ENCODE measurements at places on chromosomes 5 and 9.

- H3K4me3 ChIP-seq, result no peak overlapping the region
- H3K27me3 ChIP-seq, result no peaks in the 10 kb centered on the region
- no peaks in the 10 kb centered on the region for H3K36me3 ChIP-seq
- H3K27ac ChIP-seq, result no peak overlapping the region
Observed at GRCh38 chr5:36300191-36300926, 1.3 kb downstream of the RANBP3L start.

DNA sequence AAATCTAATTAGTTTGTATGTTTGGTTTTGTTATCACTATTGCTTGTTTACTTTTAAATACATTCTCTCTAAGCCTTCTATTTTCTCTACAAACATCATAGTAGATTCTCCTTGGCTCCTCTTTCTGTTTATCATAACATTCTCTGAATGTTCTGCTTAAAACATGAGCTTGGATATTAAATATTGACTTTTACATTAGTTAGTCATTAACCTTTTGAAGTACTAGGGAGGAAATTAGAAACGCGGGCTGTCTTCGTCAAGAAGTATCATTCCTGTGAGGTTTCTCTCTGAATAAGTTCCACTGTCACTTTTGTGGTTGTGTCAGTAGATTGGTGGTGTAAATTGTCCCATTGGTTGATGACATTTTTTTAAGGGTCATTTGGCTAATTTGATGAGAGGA, 821.5 kb downstream of the EFNA5 start:
- no peak overlapping the region for H3K27ac ChIP-seq
- H3K4me1 ChIP-seq, result no peaks in the 10 kb centered on the region
- no peaks in the 10 kb centered on the region for H3K36me3 ChIP-seq
- no peak for DNase-seq
- H3K27me3 ChIP-seq, result no peaks in the 10 kb centered on the region

- DNase-seq, result no peak
- H3K27me3 ChIP-seq, result no peaks in the 10 kb centered on the region
- H3K27ac ChIP-seq, result no peak overlapping the region
- H3K36me3 ChIP-seq, result no peaks in the 10 kb centered on the region
- no peak overlapping the region for H3K4me3 ChIP-seq
Observed at GRCh38 chr5:140273401-140273877, 29.5 kb downstream of the PFDN1 start.

GRCh38 chr5:155367841-155368240, 354.3 kb downstream of the KIF4B start:
- DNase-seq, result no peak
- no peaks in the 10 kb centered on the region for H3K36me3 ChIP-seq
- H3K4me1 ChIP-seq, result no peaks in the 10 kb centered on the region
- no peaks in the 10 kb centered on the region for H3K27me3 ChIP-seq

GRCh38 chr9:96100385-96101300, 201.3 kb downstream of the HSD17B3 start:
- H3K36me3 ChIP-seq, result no peaks in the 10 kb centered on the region
- no peak for DNase-seq
- H3K4me3 ChIP-seq, result no peak overlapping the region

DNA sequence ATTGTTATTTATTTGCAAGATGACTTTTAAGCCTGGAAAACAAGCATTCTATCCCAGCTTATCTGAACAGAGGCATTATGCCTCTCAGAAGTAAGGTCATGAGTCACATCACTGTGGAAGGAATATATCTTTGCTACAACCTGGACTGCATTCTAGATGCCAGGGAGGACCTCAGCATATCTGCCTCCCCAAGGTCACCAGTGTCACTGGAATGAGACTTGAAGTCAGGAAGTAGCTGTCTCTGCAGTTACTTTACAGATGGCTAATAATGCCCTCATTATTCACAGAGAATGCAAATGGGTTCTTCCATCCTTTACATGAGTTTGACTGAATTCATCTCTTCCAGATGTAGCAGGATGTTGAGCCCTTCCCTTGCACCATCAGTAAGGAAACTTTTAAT, 4.4 kb upstream of the FAM13B start:
- H3K36me3 ChIP-seq, result no peaks in the 10 kb centered on the region
- DNase-seq, result no peak
- 0 out of 2 replicates have a peak, but pooled peaks cover 11% of the 10 kb centered on the region for H3K4me1 ChIP-seq
- H3K27me3 ChIP-seq, result no peaks in the 10 kb centered on the region

GRCh38 chr5:58348996-58349728, 110.7 kb downstream of the PLK2 start:
- DNase-seq, result no peak
- no peak overlapping the region for H3K27ac ChIP-seq
- H3K27me3 ChIP-seq, result no peaks in the 10 kb centered on the region
- H3K4me3 ChIP-seq, result no peak overlapping the region
